T47D (cell line): ENCODE measurements at places on chromosomes 5 and 9.
A peak's percentile ranks its signal among the peaks of the same experiment; 100 is the strongest.

DNA sequence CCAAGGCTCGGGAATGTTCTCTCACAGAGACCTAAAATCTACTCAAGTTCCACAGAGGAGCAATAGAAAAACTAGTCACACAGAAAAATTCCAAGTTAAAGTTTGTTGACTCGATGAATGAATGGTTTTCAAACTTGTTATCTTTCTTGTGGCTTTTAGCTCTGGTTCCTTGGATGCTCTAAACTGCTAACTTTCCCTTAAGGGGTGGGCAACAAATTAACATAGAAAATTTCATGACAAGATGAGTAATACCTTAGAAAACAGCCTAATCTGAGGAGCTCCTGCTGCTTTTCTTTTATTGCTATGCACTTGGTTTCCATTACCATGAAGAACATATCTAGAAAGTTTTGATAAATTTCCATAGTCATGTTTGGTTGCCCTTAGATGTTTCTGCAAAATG is 100.2 kb upstream of the CCDC112 start:
- no peak for DNase-seq

- no peak for DNase-seq
These were observed 326.9 kb downstream of the ARHGEF28 start for GRCh38 chr5:73952872-73953271.

GRCh38 chr5:5652181-5652580 is 229.7 kb downstream of the ICE1 start:
- no peak for DNase-seq

DNA sequence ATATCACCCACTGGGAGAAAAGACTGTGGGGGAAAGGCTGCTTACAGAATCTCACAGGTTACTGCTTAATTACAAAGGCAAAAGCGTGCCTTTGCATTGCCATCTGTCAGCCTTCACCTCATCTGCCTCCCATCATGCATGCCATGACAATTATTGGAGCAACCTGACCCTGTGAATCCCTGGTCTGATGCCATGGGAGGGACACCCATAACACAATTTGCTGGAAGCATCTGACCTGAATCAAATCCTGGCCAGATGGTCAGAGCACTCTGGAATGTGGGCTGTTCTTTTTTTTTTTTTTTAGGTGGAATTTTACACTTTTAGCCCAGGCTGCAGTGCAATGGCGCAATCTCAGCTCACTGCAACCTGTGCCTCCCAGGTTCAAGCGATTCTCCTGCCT is 11.6 kb upstream of the RETREG1 start:
- DNase-seq = peak; percentile 12

- DNase-seq = no peak
These were observed 349.7 kb upstream of the RFX3 start for GRCh38 chr9:3875361-3876132.

GRCh38 chr9:16704116-16705110 is 166.1 kb downstream of the BNC2 start:
- DNase-seq = no peak

- DNase-seq = no peak
These were observed 69.4 kb downstream of the PPIC start for GRCh38 chr5:122967085-122967484.

DNA sequence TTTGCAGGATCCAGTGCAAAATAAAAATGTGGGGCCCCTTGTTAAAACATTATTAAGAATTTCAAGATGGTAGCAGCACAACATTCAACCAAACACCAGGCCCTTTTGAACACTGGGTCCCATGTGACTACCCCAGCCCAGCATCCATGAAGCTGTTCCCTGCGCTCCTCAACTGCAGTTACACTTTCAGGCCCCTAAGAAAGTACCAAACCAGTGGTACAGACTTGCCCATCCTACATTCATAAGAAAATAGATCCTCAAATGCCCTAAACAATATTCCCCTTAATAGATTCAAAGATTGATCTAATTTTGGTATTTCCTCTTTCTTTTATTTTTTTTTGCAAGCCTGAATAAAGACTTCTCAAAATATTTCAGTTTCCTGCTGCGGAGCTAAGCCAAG is 201.7 kb downstream of the EFNA5 start:
- no peak for DNase-seq

- no peak for DNase-seq
These were observed 385.6 kb downstream of the CTNND2 start for GRCh38 chr5:11518676-11519075.

DNA sequence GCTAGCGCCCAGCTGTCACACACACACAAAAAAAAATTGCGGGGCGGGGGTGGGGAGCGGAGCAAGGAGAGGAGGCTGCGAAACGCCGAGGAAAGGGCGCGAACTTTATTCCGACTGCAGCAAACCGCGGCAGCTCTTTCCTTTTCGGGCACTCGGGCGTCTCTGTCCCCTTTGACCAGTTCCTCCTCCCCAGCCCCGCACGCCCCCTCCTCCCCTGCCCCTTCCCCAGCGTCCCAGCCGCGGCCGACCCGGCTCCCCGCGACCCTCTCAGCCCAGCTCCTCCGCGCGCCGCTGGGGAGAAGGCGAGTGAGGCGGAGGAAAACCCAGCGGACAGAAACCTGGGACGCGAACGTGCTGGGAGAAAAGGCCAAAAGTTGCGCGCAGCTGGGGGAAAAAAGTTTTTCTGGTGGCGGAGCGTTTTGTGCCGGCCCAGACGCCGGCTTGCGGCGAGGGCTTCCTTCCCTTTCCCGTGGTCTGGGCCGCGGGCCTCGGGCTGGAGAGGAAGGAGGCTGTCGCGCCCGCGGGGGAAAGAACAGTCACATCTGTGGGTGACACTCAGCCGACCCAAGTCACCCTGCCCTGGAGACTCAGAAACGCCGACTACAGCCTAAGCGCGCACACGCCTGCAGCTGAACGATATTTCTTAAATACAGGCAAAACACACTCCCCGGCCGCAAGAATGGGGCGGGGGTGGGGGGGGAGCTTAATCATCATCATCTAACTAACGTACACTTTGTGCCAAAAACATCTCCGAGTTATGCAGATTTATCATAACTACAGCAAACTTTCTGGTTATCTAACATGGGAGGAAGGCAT is 1.1 kb upstream of the BNC2 start:
- no peak for DNase-seq

DNA sequence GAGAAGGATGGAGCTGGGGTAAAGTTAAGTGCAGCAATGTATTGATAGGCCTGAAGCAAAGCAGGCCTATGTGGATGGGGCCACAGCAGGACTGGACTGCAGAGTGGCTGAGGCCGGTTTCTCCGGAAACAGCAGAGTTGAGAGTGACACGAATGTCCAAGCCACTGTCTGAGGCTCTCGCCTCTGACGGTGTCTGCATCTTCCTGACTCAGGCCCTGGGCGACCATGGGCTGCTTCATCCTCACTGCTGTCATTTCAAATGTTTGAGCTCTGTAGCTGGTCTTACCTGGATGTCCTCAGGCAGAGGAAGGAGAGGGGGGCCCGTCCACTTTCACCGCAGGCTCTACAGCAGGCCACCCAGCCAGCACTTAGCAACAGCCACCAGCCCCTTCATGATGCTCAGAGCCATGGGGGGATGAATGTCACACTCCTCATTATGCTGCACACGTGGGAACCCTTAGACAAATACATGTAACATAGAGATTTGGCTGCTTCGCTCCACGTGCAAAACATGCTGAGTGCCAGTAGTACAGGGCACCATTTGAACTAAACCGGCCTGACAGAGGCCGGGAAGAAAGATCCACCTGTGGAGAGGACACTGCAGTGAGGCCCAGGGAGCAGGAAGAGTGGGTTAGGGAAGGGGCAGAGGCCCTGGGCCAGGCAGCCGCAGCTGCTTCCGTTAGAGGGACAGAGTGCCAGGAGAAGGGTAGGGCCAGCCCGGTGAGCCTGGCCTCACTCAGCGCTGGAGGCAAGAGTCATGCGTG is 31.7 kb upstream of the NXNL2 start:
- no peak for DNase-seq

DNA sequence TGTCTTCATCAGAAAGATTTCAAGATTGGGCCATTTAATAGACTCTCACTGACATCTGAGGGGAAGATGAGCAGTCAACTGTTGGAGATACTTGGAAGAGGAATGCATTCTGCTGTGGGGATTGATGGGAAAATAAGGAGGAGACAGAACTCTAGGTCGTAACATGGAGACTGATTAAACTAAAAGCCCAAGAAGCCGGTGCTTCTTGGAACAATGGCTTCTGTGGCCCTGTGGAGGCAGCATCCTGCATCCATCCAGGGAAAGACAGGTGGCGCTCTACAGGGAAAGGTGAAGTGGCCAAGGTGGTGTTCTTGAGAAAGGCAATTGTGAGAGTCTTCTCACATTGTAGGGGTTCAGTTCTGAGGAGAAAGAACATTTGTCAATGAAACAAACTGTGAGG is 31.3 kb downstream of the ZFAND5 start:
- no peak for DNase-seq

- no peak for DNase-seq
These were observed 207.2 kb upstream of the DAB2 start for GRCh38 chr5:39631958-39632357.

DNA sequence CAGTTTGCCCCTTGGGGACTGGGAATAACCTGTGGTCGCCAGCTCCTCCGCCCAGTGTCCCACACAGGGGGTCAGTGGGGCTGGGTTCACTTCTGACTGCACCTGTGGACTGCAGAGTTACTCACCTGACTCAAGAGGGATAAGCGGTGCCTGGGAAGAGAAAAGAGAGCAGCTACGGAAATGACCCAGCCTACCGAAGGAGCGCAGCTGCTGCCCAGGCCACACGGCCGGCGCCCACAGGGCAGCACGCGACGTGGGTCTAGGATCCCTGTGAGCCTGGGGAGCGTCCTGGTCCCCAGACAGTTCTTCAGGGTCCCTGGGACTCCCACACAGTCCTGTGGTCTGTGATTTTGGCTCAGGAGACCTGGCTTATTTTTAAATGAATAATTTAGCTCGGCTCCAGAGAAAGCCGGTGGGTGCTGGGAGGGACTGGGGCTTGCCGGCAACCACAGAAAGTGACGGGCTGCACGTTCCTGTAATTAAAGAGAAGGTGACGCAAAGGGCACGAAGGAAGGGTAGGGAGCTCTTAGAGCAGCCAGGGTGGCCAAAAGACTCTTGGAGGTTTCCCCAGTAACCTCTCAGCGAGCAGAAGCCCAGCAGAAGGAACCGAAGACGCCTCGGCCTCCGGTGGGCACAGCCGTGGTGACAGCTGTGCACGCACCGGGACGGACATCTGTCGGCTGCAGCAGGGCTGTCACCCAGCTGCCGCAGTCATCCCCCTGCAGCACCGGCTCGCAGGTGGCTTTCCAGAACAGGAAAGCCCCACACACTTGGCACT is 97.5 kb upstream of the FCN2 start:
- no peak for DNase-seq

- DNase-seq = no peak
These were observed 548 bp downstream of the CEP120 start for GRCh38 chr5:123422433-123423277.

DNA sequence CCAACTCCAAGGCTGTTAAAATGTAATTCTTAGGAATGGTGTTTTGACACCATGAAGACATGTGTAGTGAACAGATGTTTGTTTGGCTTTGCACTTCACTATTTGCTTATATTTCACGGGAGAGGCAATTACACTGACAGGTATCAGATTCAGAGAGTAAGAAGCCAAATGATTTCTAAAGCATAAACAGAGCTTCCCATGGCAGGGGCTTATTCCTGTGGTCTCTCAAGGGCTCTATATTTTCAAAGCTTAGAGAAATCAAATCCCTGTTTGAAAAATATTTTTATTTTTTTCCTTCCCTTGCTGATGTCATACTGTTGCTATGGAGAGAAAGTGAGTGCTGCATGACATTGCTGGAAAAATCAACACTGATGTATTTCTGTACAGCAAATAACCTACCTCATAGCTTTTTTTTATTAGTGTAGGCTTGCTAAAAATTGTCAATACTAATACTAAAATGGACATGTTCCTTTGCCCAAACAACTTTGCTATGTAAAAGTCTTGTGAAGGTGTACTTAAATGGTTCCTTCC is 161.4 kb downstream of the GIN1 start:
- DNase-seq = no peak

- no peak for DNase-seq
These were observed 23.1 kb downstream of the FSTL4 start for GRCh38 chr5:133589286-133589685.

DNA sequence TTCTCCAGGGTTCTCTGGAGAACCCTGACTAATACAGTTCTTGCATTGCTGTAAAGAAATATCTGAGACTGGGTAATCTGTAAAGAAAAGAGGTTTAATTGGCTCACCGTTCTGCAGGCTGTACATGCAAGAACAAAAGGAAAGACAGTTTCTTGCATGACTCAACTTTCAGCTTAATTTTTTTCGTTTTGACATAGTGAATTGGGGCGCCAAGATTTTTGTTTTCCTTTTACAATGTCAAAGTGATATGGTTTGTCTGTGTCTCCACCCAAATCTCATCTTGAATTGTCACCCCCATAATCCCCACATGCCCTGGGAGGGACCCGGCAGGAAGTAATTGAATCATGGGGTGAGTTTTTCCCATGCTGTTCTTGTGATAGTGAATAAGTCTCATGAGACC is 11.8 kb upstream of the CRHBP start:
- no peak for DNase-seq

DNA sequence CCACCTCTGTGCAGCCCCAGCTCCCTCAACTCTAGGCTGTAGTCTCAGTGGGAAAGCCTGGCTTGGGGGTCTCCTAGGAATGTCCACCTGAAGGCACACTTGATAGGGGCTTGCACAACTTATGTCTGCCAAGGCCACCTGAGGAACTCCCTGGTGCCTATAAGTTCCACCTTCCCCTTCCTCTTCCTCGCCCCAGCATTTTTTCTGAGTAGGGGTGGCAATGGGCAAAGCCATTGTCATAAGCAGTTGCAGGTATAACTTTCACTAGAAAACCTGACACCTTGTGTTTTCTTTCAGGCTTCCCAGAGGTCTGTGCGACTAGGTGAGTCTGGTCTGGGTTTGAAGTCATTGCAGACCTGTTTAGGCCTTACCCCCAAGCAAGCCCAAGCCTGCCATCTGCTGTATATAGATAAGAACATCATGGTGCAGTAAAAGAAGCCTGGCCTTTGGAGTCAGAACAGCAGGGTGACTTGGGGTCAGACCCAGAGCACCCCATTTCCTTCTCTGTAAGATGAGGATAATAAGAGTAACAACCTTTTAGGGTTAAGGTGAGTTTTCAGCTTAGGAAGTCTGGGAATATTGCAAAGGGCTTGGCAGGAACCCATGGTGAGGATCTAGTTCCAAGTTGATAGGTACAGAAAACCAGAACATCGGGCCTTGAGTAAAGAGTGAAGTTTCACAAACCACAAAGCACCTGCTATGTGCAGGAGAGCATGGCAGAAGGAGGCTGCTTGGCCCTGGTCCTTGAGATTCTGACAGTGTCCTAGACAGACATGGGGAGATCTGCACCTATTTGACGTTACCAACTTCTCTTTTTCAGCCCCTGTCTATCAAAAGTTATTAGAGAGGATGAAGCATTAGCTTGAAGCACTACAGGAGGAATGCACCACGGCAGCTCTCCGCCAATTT is 33.8 kb downstream of the TGFBI start:
- DNase-seq = no peak

DNA sequence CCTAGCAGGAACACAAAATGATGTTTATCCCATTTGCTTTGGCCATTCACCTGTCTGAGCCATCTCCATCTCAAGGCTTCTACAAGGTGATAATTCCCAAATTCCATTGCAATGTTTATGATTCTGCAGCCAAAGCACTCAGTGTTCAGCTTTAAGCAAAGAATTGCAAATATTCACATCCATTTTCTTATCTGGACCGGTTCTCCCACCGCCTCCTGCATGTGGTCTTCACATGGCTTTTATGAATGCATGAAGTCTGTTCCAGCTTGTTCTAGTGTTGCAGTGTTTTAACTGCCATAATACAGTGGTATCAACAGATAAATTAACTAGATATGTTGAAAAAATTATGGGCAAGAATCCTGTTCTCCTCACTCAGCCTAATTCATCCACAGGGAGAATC is 443.0 kb upstream of the KLF4 start:
- DNase-seq = no peak
